NCI-H2107 (cell line): ENCODE measurements at places on chromosomes 7 and 10.

- no peak for DNase-seq
Observed at GRCh38 chr7:94055963-94056362, 51.8 kb upstream of the BET1 start.

GRCh38 chr10:46019177-46019528, 11.3 kb downstream of the NCOA4 start:
- DNase-seq = no peak

GRCh38 chr7:1004018-1004852, 21.3 kb downstream of the CYP2W1 start:
- no peak for DNase-seq

DNA sequence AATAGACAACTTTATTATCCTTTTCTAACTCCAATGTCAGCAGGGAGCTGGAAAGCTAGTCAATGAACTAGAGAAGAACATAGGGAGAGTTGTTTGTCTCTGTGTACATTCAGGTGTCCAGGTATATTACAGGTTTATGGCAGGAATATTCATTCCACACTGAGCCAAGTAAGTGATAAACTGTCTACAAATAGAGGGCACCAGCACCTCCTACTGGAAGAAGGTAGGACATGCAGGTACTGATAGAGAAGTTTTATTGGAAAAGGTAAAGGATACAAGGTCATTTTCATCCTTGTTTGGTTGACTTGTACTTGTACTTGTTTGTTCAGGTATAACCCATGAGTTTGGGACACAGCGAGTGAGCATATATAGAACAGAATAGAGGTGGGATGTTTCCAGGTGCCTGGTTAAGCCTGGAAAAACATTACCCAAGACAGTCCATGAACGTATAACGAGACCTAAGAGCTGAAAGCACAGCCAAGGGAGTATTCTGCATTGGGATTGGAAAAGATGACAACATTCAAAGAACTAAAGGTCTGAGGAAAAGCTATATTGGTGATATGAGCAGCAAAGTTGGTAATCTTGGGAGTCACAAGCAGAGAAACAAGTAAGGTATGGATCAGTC, 61.4 kb upstream of the PPP1R3C start:
- no peak for DNase-seq

DNA sequence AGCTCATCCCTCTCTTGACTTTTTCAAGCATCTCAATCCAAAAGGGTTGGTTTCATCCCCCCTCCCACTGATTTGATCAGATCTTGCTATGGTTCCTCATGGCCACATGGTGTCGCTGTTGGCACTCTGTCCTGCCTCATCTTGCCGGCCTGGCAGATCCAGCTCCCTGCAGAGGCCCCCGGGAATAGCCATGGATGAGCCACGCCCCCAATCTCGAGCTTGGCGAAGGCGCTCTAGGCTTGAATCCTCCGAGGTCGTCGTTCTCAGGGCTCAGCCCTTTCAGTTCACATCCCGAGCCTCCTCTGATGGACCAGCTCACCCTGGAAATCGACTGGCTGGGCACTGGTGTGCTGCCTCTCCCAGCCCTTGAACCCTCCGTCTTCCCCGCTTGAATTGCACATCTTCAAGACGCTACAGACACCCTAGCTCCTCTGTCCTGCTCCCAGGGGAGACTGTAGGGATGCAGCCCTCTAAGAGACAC, 628.7 kb downstream of the TYW1 start:
- peak; percentile 65 for DNase-seq

DNA sequence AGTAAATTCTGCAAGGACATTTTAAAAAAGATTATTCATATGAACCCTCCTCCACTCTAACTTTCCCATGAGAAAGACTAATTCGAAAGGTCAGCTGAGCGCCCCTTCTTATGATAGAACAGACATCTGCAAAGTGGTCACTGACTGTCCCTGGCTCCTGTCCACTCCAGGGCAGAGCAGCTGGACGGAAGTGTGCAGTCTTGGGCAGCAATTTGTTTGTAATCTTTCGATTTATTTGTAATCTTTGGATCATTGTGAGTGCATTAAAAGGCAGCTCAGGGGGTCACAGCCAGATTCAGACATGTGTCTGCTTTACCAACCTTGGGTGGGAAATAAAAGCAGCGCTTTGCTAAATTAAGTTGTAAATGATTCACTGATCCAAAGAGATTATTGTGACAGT, 158.8 kb upstream of the ADARB2 start:
- no peak for DNase-seq

DNA sequence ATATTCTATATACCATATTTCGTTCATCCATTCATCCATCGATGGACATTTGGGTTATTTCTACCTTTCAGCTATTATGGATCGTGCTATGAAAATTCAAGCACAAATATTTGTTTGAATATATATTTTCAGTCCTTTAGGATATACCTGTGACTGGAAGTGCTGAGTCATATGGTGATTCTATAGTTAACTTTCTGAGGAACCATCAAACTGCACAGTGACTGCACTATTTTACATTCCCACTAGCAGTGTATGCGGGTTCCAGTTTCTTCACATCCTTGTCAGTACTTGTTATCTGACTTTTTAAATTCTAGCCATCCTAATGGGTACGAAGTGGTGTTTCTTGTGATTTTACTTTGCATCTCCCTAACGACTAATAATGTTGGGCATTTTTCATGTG, 104.0 kb downstream of the MAPK8 start:
- DNase-seq = no peak

DNA sequence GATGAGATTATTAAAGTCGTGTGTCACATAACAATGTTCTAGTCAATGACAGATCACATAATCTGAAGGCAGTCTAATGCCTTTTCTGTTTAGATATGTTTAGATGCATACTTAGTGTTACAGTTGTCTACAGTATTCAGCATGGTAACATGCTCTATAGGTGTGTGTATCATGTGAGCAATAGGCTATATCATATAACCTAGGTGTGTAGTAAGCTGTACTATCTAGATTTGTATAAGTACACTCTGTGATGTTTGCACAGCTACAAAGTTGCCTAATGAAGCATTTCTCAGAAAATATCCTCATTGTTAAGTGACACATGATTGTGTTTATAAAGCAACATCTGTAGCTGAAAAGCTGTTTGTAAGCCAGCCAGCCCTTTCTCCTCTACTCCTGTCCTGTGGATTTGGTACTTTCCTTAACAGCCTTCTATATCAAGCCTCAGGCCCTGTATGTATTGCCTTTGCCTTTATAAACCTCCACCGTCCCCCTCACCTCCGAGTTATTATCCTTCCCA, 6.3 kb downstream of the HECTD2 start:
- no peak for DNase-seq

DNA sequence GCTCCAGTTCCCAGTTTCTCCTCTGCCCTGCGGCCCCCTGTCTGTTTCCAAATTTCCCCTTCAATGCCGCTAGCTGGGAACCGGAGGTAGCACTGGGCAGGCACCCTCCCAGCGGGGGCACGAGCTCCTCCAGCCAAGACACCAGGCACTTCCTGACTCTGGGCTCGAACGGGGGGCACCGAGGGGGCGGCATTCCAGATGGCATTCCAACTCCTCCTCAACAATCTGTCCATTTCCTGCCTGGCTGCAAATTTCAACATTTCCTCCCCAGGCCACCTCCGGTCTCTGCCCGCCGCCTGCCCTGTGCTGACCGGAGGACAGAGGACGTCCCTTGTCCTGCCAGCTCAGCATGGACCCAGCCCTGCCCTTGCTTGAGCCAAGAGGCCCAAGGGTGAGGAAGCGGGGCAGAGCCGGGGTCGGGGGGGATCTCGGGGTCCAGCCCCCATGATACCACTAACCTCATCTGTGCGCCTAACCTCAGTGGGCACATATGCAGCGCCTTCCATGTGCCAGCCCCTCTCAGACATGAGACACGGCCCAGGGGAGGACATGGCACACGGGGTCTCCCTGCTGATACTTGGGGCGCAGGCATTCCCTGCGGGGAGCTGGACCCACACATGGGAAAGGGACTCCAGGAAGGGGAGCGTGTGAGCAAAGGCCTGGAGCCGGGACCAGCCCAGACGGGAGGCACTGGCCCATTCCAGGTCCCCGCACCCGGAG, 58.0 kb downstream of the PDGFA start:
- no peak for DNase-seq

DNA sequence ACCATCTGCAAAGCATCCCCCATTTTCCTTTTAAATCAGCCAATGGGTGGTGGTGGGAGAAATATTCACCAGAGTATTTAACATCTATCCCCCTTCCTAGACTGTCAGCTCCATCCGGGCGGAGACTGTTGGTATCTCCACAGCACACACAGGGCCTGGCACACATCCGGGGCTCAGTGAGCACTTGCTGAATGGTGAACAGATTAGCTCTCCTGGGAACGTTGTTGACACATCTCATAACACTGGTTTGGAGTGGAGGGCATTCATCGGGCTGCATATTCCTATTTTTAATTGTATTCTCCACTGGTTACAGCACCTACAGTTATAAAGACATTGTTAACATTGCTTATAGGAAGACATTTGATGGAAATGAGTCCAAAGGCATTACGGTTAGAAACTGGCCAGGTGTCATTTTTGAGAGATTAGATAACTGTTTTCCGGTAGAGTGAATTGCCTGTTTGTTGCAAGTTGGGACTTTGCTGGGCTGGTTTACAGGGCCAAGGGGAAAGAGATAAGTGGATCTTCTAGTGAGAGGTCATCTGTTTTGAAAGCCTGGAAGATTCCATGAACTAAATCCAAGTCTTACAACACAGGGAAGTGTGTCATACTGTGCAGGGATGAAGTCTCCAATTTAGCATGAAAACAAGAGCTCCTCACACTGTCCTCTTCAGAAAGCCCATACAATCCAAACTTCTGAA, 101.8 kb downstream of the EGFR start:
- DNase-seq = no peak
